ENCODE measurements at places on chromosomes 6 and 20.

GRCh38 chr6:27295301-27296079 lies 16.6 kb downstream of the POM121L2 start:
- no peak for DNase-seq

GRCh38 chr6:9515633-9516606 lies 899.0 kb downstream of the TFAP2A start:
- DNase-seq, result no peak

DNA sequence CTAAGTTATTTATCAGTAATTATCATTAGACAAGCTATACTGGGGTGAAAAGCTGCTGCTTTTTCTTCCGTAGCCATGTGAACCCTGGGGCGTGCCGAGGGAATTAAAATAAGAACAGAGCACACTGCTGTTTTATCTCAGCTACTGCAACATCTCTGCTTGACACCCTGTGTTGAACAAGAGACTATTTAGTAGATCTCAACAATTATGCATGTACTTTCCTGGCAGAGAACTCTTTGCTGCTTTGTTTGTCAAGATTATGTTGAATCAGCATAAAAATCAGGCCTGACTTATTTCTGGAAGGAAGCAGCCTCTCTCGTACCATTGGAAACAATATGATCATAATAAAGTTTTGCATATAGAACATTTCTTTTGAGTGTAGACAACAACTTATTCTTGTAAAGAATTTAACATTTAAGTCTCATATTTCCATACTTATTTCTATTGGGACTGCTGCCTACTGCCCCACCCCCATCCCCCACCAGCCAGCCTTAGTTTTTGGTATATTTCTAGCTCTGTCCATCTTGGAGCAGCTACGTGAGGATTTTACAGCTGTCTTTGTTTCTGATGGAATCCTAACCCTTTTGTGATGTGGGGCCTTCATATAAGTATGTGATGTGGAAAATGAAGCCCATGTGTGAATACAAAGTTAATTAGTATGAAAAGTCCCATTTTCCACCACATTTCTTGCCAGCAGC lies 1011.4 kb downstream of the KIF16B start:
- DNase-seq, result no peak

- DNase-seq, result no peak
Observed at GRCh38 chr6:45661661-45662060, 283.9 kb upstream of the SUPT3H start.

- DNase-seq, result no peak
Observed at GRCh38 chr20:36355469-36356171, 49.5 kb downstream of the DLGAP4 start.

- no peak for DNase-seq
Observed at GRCh38 chr6:137866200-137866913, 702 bp upstream of the TNFAIP3 start.

DNA sequence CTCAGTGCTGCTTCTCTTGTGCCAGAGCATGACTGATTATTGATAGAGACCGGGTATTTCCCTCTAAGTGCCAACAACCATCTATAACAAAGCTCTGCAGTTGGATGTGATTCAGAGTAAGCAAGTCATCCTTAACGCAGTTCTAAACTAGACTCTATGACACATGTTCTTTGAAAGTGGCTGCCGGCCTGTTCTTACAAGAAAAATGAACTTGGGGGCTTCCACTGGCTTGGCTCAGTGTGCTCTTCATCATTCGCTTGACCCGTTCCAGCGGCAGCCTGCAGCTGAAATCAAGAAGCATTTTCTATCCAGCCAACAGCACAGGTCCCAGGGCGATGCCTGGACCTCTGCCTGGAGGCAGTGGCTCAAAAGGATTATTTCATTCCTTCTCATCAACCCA lies 29.8 kb downstream of the GFOD1 start:
- DNase-seq, result no peak

DNA sequence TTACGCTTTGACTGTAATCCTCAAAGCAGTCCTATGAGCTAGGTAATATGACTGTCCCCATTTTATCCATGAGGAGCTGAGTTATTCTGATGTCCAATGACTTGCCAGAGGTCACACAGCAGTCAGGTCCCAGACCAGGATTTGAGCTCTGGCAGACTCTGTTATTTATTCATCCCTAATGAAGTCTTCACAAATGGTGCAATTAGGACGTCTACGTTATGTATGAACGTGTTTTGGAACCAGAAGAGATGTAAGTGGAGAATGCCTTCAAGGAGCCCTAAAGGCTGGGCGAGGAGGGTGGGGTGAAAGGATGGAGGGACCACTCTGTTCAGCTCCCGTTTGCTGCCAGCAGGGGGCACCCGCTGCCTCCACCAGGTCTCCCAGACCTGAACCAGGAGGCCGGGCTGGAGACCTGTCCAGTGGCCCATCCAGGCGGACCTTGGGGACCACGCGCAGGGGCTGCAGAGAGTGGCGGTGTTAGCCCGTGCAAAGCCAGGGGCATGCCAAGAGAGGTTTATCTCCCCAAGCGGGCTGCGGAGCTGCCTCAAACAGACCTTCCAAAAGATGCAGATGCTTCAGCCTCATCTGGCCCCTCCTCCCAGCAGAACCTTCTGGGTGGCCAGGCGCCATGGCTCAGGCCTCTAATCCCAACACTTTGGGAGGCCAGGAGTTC lies 15.2 kb upstream of the ZNF335 start:
- DNase-seq, result peak; percentile 60

- DNase-seq, result no peak
Observed at GRCh38 chr20:9154464-9155024, 85.7 kb downstream of the PLCB4 start.

- no peak for DNase-seq
Observed at GRCh38 chr20:31845300-31845863, at the start of gene FOXS1. FOXS1 (minus strand) TSS chr20:31845604; CDS start chr20:31845542, 62 bp downstream.
